ENCODE measurements at places on chromosomes 16 and 17.
A peak's percentile ranks its signal among the peaks of the same experiment; 100 is the strongest.

GRCh38 chr16:50271148-50272041 is 5.0 kb downstream of the ADCY7 start:
- DNase-seq = no peak

DNA sequence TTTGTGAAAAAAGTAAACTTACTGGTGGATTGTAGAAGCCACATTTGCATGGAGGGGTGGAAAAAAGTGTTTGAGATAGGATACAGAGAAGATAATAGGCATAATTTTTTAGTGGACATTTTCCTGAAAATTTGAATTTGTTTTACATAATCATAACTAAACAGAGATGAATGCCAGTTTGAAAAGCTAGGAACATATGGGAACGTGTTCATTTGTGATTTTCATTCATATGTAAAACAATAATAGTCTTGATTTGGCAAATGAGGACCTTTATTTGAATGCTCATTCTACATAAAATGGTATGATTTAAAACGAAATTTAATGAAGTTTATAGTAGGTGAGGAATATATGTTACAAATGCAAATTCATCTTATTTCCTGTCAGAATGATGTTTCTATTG is 263.9 kb downstream of the BCAS3 start:
- DNase-seq = no peak

- DNase-seq = no peak
These were observed 24.3 kb upstream of the MGAT5B start for GRCh38 chr17:76843703-76844484.

DNA sequence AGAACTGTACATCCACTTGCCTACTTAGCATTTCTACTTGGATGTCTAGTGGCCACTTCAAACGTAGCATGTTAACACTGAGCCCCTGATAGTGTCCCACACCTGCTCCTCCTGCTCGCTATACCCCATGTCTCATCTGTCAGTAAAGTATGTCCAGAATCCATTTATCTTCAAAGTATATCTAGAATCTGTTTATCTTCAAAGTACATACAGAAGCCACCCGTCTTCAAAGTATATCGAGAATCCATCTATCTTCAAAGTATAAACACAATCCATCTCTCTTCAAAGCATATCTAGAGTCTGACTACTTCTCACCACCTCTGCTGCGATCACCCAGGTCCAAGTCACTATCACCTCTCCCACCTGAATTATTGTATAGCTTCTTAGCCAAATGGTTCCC is 43.8 kb downstream of the MYO1D start:
- no peak for DNase-seq

DNA sequence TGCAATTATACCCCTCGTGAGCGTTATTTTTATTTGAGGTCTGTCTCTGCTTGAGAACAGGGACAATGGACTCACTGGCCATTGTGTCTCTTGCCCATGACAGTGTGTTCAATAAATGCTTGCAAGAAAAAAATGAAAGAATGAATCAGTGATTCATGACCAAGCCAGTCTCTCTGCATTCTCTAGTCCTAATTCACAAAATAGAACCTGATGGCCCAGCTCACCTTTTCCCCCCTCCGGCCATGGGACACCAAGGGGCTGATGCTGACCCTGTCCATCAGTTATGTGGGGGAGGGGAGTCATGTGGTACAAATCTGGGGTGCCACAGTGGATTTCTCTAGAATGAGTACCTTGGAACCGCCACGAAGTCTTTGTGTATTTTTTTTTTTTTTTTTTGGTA is 38.2 kb downstream of the CCDC42 start:
- DNase-seq = no peak

GRCh38 chr16:84985079-84986065 is 26.0 kb downstream of the ZDHHC7 start:
- DNase-seq = peak; percentile 82

GRCh38 chr16:65537336-65537735 is 415.5 kb upstream of the CDH11 start:
- DNase-seq = no peak

DNA sequence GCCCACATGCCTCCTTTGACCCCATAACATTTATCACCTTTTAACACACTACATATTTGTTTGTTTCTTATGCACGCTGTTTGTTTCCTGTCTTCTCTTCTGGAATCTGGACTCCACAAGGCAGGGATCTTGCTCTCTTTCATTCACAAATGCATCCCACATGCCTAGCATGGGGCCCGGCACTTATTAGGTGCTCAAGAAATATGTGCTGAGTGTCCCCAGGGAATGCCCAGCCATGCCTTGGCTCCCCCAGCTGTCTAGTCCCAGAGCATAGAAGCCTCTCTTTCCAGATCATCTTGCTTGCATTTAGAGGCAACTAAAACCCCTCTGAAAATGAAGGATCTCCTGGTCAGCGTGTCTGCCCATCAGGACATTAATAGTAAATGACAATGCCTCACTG is 283.7 kb downstream of the CBLN1 start:
- no peak for DNase-seq

DNA sequence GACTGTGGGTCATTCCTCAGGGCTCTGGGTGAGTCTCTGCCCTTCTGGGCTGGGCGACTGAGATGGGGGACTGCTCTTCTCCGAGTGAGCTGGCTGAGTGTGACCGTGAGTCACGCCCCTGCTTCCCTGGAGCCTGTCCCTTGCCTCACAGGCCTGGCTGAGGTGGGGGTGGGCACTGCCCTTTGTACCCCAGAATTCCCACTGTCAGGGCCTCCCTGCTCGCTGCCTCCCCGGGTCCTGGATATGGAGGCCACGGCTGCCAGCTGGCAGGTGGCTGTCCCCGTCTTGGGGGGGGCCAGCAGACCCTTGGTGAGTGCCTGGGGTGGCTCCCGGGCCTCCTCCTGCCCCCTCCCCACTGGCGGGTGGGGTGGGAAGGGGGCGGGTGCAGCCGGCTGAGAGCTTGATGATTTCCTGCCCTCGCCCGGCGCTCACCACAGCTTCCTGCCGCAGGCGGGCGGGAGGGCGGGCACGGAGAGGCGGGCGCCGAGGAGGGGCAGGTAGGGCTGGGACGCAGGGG is at the start of gene LAT:
LAT (plus strand) TSS at position 434 of the 517 bp plus-strand sequence. CDS start 366 bp downstream, outside the sequence.
- no peak for DNase-seq

- no peak for DNase-seq
These were observed 12.9 kb downstream of the GNGT2 start for GRCh38 chr17:49197346-49197998.

- DNase-seq = no peak
These were observed 1.0 kb downstream of the SDK2 start for GRCh38 chr17:73643001-73643851.

DNA sequence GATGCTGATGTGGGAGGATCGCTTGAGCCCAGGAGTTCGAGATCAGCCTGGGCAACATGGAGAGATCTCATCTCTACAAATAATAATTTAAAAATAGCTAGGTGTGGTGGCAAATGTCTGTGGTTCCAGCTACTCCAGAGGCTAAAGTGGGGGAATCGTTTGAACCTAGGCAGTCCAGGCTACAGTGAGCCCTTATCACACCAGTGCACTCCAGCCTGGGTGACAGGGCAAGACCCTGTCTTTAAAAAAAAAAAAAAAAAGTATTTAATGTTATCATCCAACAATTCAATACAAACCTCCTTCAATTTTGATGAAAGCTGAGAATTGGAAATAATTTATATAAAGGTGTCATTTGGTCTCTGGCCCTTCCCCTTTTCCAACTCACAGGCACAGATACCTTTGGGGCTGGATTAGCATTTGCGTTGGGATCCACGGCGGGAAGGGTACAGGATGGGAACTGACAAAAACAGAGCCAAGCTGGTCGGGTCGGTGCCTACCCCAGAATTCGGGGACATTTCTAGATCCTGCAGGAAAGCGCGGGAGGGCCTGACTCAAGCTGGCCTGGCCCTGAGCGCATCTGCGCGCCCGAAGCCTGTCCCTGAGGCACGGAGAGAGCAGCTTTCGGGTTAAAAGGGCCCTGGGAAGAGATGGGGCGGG is 860 bp upstream of the DCAF7 start:
- DNase-seq = no peak

DNA sequence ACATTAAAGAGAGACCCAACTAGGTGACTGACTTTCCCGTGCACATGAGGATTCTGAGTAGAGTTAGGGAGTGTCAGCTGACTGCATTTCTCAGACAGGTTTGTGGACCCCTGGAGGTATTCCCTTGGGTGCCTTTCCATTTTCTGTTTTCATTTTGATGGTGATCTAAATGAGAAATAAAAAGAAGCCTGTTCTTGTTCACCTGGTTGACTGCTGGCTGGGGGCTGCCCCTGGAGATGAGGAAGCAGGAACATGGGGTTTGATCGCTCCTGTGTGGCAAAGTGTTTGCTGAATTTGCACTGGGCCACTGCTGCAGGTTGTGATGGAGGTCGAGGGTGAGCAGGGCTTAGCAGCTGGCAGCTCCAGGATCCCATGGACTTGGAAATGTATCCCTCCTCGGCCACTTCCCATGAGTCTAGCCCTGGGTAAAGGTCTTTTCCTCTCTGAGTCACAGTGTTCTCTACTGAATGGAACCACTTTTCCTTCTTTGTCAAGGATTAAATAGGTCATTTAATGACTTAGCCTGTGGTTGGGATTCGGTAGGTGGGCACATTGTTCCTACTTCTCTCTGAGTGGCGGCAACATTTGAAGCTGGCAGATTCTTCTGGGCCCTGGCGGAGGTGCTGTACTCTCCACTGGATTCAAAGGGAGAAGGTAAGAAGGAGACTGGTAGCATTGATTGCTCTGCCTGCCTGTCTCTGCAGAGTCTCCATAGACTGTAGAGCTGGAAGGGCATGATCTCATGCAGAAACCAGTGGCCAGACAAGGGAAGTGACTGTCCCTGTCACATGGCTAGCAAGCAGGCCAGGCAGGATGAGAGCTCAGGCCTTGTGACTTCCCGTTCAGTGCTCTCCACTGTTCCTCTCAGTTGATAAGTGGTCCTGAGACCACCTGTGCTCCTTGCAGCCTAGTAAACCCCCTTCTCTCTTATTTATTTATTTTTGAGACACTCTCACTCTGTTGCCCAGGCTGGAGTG is 17.9 kb downstream of the SNX29 start:
- no peak for DNase-seq

GRCh38 chr16:4359914-4360313 is 8.8 kb upstream of the PAM16 start:
- DNase-seq = no peak

- DNase-seq = no peak
These were observed 6.5 kb upstream of the SDK2 start for GRCh38 chr17:73650617-73651200.

- no peak for DNase-seq
These were observed 957.8 kb upstream of the RBFOX1 start for GRCh38 chr16:6374821-6375220.

All from GM04504 (cell line).